Stimulated activated CD8-positive, alpha-beta memory T cell treated with anti-CD3 and anti-CD28 coated beads, Interleukin-4, amount 100 ng/mL, for 48 hours (primary cell): ENCODE measurements at places on chromosomes 3 and 15.

- DNase-seq = no peak
These were observed 84.2 kb upstream of the BHLHE40 start for GRCh38 chr3:4894891-4895530.

DNA sequence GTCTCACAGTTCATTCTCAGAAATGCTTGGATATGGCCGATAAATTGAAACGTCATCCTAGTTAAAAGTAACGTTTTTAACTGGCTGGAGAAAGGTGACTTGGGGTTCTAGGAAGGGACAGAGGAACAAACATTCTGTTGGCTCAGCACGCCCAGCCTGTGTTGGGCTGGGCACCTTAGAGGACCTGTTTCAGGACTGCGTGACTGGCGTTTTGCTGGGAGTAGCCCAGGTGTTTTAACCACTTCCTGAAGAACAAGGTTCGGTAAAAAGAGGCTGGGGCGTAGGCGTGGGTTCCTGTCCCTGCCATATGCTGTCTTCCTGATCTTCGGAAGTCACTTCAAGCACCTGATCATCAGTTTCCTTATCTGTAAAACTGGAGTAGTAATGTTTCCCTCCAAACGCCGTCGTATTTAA is 1.1 kb upstream of the TLNRD1 start:
- peak; percentile 75 for DNase-seq

DNA sequence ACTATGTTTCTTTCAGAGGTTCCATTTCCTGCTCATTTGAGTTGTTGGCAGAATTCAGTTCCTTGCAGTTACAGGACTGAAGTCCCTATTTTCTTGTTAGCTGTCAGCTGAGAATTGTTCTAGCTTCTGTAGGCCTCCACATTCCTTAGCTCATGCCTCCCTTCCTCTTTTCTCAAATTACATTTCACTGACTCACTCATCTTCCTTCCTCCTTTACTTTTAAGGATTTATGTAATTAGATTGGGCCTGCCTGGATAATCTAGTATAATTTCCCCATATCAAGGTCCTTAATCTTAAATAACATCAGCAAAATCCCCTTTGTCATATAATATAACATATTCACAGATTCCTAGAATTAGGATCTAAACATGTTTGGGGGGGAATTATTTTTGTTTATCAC is 40.6 kb upstream of the RBMS3 start:
- DNase-seq = no peak

DNA sequence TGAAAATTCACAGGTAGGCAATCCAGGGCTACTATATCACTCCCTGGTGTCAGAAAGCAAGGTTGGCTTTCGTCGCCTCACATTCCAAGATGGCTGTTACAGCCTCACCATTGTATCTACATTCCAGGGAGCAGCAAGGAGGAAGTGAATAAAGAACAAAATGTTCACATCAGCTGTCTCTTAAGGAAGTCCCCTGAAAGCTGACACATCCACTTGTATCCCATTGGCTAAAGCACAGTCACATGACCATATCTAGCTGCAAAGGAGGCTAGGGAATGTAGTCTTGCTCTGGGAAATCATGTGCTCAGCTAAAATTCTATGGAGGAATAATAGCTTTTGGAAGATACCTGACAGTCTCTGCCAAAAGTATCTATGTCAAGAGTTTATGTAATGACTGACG is 12.8 kb upstream of the GATA2 start:
- no peak for DNase-seq

DNA sequence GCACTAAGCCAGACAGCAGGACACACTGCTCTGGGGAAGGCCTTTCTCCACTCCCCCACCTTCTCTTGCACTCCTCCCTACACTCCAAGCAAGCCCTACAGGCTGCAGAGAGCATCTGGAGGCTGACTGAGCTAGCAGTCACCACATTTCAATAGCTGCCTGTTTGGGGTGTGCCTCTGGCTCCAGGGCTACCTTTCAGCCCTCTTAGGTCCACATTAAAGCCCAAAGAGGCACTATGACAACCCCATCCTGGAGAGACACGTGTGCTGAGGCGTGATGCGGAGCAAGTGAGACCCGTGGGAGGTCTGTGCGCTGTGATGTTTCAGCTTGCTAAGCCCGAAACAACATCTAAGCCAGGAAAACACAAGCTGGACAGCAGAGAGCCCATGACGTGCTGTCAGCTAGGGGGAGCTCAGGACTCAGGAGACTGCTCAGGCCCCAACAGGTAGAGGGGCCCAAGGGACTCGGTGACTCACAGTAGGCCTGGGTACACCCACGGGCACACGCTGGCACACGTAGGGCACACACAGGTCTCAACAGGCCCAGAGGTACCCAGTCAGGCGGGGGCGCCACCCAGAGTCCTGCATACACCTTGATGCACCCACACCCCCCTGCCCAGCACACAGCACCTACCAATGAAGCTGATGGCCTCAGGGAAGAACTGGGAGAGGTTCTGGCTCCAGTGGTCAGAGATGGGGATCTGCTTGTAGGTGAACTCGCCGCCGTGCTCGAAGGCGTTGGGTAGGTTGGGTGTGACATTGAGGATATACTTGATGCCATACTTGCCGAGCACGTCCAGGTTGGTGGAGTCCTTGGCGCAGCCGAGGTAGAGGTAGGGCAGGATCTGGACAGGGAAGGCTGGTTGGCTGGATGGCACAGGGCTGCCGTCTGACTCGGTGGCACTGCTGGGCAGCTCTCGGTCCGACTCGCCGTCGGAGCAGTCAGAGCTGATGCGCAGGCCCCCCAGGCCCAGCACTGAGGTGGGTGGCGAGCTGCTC is 2.8 kb downstream of the DUSP7 start:
- DNase-seq = peak; percentile 64

GRCh38 chr15:28983432-28984311 is 97.9 kb downstream of the APBA2 start:
- DNase-seq = no peak

DNA sequence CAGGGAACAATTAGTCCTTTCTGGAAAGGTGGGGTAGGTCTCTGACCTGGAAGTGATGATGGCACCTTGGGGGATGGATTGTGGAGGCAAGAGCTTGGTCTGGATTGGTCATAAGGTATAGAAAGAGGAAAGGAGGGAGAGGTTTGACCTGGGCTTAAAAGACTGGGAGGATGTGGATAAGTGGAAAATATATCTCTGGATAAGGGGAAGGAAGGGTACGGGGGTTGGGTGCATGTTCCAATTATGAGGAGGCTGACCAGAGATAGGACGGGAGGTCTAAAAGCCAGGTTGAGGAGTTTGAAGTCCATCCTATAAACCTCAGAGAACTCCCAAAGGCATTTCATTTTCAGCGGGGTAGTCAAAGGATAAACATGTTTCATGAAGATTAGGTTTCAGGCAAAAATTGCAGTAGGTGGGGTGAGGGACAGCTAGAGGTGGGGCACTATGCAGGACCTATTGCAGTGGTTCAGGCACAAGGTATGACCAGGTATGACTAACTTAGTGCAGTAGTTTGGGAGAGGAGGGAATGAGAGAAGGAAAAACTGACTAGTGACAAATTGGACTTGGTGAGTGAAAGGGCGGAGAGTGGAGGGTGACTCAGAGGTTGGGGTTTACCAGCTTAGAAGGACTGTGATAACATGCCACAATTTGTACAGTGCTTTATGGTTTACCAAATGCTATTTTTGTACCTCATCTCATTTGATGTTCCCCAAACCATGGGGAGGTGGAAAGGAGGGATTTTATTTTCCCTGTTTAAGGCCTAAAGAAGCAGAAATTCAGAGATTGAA is 10.7 kb downstream of the PDE8A start:
- DNase-seq = peak; percentile 60

DNA sequence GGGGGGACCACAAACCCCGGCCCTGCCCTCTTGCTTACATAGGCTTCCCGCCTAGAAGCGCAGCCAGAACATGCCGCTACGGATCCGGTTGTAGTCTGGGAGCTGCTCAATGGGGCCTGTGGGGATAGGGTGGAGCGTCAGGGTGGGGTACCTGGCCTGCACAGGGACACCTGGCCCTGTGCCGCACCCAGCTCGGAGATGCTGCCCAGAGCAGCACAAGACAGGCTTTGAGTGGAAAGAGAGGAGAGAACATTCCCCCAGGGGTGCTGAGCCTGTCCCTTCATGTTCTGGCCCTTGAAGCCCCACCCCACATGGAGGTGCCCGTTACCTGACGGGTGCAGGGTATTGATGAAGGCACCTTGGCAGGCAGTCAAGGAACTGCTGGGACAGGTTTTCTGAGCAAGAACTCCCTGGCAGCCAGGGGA is 4.0 kb upstream of the COL7A1 start:
- DNase-seq = no peak

DNA sequence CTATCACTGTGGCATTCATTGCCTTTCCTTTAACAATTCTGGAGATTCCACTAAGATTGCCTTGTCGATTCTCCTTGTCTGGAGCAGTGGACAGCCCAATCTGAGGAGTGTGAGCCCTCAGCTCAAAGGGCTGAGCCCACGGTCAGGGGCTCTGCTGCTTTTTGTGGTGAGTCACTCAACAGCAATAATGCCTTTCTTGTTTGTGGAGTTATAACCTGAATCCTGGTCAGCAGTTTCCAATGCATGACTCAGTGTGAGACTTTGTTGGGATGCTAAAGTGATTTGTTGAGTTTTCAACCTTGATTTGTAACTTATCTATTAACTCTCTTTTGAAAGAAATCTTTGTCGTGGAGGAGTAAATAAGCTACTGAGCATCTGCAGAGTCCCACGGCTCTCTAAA is 183.5 kb downstream of the TJP1 start:
- no peak for DNase-seq

DNA sequence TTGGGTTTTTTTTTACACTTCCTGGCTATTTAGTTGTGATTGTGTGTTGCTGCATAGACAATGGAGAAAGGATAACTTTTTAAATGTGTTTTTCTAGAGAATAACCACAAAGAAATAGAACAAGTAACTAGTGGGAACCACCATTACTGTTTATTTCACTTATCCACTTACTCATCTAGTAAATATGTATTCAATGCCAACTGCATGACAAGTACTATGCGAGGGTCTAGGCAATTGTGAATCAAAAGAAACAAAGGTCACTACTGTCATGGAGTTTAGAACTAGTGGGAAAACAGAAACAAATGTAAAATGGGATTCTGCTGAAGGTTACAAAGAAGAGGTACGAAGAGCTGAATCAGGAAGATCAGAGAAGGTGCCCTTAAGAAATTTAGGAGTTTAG is 600.9 kb upstream of the ROBO2 start:
- DNase-seq = no peak

- DNase-seq = no peak
These were observed 57.5 kb upstream of the ZBED2 start for GRCh38 chr3:111652492-111653180.

DNA sequence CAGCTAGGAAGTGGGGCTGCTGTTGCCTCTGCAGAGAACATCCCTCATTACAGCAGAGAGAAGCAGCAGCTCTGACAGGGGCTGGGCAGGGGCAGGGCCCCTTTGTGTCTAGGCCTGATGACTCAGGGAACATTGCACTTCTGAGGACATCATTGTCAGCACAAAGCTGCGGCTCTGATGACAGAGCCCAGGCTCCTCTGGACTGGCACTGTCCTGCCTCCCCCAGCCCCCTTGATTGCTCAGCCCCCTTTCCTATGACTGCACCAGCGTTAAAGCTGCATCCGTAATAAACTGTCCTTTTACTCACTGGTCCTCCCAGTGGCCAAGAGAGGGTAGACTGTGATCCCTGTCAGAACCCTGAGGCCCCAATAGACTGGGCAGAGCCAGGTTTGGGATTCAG is 18.3 kb downstream of the TRH start:
- DNase-seq = no peak

DNA sequence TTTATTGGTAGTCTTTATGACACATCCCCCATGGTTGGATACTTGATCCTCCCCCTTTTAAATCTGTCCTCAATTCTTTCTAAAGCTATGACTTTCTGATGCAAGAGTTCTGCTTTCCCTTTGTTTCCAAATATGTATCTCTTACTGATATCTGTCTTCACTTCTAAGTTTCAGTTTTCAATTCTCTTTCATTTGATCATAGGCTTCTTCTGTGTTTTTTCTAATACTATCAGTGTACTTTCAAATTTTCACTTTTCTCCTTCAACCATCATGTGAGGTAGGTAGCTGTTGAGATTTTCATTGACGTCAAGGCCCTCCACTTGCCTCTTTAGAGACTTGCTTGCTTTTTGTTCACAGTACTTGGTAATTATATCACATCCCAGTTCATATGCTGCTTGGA is 436.5 kb downstream of the CNTN4 start:
- no peak for DNase-seq

GRCh38 chr3:16254916-16255315 is 9.8 kb downstream of the DPH3 start:
- DNase-seq = no peak

- no peak for DNase-seq
These were observed 30.8 kb upstream of the SLC25A36 start for GRCh38 chr3:140910860-140911259.

GRCh38 chr3:127209840-127210653 is 17.1 kb downstream of the PRR23E start:
- no peak for DNase-seq

- DNase-seq = no peak
These were observed 100.9 kb upstream of the HACD2 start for GRCh38 chr3:123685780-123686179.

DNA sequence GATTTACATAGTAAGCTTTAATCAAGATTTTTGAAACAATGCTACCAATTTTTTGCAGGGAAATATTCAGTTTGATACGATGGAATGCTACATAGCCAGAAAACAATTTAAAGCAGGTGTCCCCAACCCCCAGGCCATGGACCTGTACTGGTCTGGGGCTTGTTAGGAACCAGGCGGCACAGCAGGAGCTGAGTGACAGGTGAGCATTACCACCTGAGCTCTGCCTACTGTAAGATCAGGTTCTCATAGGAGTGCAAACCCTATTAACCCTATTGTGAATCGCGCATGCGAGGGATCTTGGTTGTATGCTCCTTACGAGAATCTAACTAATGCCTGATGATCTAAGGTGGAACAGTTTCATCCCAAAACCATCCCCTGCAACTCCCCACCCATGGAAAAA is 322.6 kb upstream of the NECTIN3 start:
- DNase-seq = no peak

GRCh38 chr15:67419705-67420104 is 101.2 kb upstream of the C15orf61 start:
- no peak for DNase-seq

DNA sequence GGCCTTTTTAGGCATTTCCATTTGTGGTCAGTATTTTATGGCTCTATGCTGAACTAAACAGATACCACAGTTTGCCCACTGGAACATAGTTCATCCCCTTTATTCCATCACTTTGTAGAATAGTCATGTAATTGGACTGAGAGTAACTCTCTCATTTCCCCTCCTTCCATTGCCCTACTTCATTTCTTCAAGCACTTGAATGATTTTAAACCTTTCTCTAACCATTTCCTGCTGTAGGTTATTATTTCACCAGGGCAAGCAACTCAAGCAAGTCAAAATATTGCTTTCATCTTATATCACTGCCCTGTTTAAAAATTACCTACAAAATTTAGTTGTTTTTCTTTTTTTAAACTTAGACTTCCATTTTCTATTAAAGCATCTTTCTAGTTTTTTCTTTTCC is 177.0 kb downstream of the RAP2B start:
- DNase-seq = no peak

DNA sequence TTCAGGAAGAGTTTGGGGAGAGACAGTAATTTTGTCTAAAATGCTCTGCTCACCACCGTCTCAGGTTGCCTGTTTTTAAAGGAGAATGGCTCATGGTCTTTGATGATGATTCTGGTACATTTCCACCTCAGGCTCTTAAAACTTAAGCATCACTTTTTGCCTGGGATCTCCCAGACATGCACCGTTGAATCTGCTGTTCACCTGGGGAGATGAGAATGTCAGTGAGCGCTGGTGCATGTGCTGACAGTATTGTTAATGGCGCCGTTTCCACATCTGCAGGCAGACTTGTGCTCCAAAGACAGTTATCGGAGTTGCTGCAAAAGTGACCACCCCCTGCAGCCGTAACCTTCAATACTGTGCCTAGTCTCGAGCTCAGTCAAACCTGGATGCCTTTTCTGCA is 219.0 kb upstream of the TPM1 start:
- no peak for DNase-seq

GRCh38 chr15:25775317-25775912 is 87.7 kb downstream of the ATP10A start:
- no peak for DNase-seq
